ENCODE measurements at places on chromosomes 16 and 17.

GRCh38 chr16:81668243-81669097 lies 110.6 kb upstream of the PLCG2 start:
- no peak for DNase-seq

- DNase-seq = peak; percentile 69
These were observed 10.8 kb upstream of the TAOK1 start for GRCh38 chr17:29379084-29379991.

DNA sequence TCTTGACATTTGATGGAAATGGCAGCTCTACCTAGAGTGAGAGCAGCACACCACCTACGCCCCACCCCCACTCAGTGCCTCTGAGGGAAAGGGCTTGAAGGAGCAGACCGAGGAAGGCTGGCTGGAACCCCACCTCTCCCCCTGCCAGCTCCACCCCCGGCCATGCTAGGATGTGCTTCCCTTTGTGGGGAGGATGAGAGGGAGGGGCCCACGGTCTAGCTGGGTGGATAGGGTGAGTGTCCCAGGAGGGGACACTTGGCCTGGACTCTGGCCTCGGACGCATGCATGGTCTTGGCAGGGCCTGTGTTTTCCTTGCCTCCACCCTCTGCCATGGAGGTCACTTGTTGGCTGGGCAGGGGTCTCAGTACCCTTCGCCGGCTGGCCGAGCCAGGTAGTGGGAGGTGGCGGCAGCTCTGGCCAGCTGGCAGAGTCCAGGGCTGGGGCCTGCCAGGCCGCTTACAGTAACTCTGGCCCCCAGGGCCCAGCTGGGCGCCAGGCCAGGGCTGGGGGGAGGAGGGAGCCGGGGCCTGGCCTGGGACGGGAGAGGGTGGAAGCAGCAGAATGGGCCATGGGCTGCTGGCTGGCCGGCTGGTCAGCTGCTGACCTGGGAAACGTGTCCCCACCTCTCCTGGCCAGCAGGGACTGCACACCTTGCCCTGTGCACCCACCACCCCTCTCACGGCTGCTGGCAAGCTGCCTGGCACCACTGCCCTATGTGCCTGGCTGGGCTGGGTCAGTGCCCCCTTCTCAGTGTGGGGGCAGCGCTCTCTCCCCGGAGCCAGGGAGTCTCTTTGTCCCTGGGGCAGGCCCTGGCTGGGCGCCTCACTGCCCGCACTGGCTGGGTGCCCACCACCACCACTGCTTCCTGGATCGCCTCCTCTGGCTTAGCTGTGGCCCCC lies 23.0 kb downstream of the RARA start:
- DNase-seq = no peak

GRCh38 chr17:13230350-13231264 lies 212.8 kb upstream of the ELAC2 start:
- DNase-seq = no peak

GRCh38 chr17:43946781-43947180 lies 4.5 kb upstream of the PPY start:
- no peak for DNase-seq

- no peak for DNase-seq
These were observed 455.9 kb upstream of the HSBP1 start for GRCh38 chr16:83351846-83352245.

GRCh38 chr16:57485091-57485915 lies 990 bp downstream of the DOK4 start:
- DNase-seq = no peak

Measured in MV-4-11 (cell line).